ENCODE measurements at places on chromosomes 4 and X. TPM values are rescaled to one million over a fixed set of nuclear protein-coding genes. Genes with fewer than 3 reads are reported as not detected.

IL15 gene
- 7.6 TPM for total RNA-seq

ESX1 gene
- not detected for total RNA-seq

ADRA2C gene
- total RNA-seq, result 0.72 TPM

GAGE12E gene
- total RNA-seq, result not detected

REPS2 gene
- 0.72 TPM for total RNA-seq

CLDN22 gene
- under 0.01 TPM for total RNA-seq

SYTL5 gene
- total RNA-seq, result 2.2 TPM

PRMT9 gene
- total RNA-seq, result 10.0 TPM

SPANXB1 gene
- total RNA-seq, result not detected

TCEAL5 gene
- total RNA-seq, result not detected

NAP1L2 gene
- 1.3 TPM for total RNA-seq

FGFR3 gene
- 0.59 TPM for total RNA-seq

CCNG2 gene
- total RNA-seq, result 38.6 TPM

TEX13B gene
- not detected for total RNA-seq

SPANXA1 gene
- total RNA-seq, result not detected

TMEM154 gene
- total RNA-seq, result 0.33 TPM

TEX13C gene
- total RNA-seq, result not detected

SULT1E1 gene
- total RNA-seq, result 10.7 TPM

RHOXF1 gene
- not detected for total RNA-seq

GNL3L gene
- total RNA-seq, result 26.3 TPM

FNIP2 gene
- total RNA-seq, result 44.8 TPM

DCHS2 gene
- not detected for total RNA-seq

NAP1L3 gene
- 8.3 TPM for total RNA-seq

PCDH10 gene
- 85.6 TPM for total RNA-seq

GAB1 gene
- 11.5 TPM for total RNA-seq

ASB12 gene
- not detected for total RNA-seq

MGAT4D gene
- not detected for total RNA-seq

RPL34 gene
- 462 TPM for total RNA-seq

TEX11 gene
- total RNA-seq, result not detected

TRAM1L1 gene
- total RNA-seq, result 1.8 TPM

SLC10A4 gene
- 0.07 TPM for total RNA-seq

CT47B1 gene
- total RNA-seq, result not detected

NPNT gene
- not detected for total RNA-seq

F11 gene
- not detected for total RNA-seq

PSAPL1 gene
- not detected for total RNA-seq

RPL36A gene
- total RNA-seq, result 381 TPM

APLN gene
- 15.6 TPM for total RNA-seq

TRPC5OS gene
- not detected for total RNA-seq

RPS6KA6 gene
- 2.3 TPM for total RNA-seq

FREM3 gene
- total RNA-seq, result 0.07 TPM

TNMD gene
- total RNA-seq, result not detected

RASGEF1B gene
- total RNA-seq, result 1.1 TPM
